ENCODE measurements at places on chromosomes 1 and 21.

GRCh38 chr21:33657124-33657820, 15.0 kb downstream of the ITSN1 start:
- no peak overlapping the region for H3K27ac ChIP-seq
- no peak overlapping the region for H3K4me3 ChIP-seq
- H3K27me3 ChIP-seq = no peaks in the 10 kb centered on the region
- DNase-seq = no peak
- no peaks in the 10 kb centered on the region for H3K4me1 ChIP-seq
- no peaks in the 10 kb centered on the region for H3K36me3 ChIP-seq

DNA sequence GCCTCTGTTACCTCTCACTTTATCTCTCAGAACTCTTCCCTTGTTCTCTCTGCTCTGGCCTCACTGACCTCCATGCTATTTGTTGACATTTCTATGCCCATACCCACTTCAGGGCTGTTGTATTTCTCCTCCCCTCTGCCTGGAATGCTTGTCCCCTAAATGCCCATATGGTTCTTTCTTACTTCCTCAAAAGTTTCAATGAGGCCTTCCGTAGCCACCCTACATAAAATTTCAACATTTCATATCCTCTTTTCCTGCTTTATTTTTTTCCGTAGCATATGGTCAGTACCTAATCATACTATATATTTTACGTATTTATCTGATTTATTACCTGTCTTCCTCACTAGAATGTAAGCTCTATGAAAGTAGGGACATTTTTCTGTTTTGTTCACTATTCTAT, 47.1 kb upstream of the ZYG11A start:
- no peaks in the 10 kb centered on the region for H3K27me3 ChIP-seq
- no peak overlapping the region for H3K27ac ChIP-seq
- no peak overlapping the region for H3K4me3 ChIP-seq
- no peaks in the 10 kb centered on the region for H3K4me1 ChIP-seq
- peaks cover 39% of the 10 kb centered on the region for H3K36me3 ChIP-seq
- DNase-seq = no peak

DNA sequence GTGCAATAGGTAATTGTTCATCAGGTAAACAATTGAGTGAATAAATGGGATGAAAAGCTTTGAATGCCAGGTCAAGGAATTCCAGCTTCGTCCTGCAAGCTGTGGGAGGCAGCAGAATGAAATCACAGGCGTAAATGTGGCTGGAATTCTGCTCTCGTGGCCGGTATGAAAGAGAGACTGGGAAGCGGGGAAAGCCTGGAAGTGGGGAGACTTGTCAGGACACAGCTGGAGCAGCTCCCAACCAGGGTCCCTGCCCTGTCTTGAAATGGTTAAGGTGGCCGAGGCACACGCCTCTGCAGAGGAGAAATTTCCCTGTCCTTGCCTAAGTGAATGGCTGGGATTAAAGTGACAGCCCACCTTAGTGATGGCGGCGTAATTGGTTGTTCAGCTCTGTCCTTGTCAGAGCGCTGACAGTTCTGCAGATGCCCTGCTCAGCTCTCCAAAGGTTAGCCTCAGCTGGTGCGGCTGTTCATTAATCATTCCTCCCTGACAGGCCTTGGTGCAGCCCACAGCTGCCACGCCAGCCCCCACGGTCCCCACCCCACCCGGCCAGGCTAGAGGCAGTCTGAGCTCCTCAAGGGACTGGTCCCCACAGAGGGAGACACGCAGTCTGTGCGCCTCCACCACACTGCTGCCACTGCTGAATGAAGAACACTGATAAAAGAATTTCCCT, 398.3 kb upstream of the POU3F1 start:
- peaks cover 15% of the 10 kb centered on the region for H3K27me3 ChIP-seq
- H3K4me1 ChIP-seq = no peaks in the 10 kb centered on the region
- H3K4me3 ChIP-seq = no peak overlapping the region
- no peak for DNase-seq
- no peak overlapping the region for H3K27ac ChIP-seq

GRCh38 chr1:12475101-12475500, 142.9 kb downstream of the DHRS3 start:
- H3K27ac ChIP-seq = peak overlapping the region; percentile 75
- H3K4me3 ChIP-seq = no peak overlapping the region
- H3K4me1 ChIP-seq = peaks cover 68% of the 10 kb centered on the region
- no peaks in the 10 kb centered on the region for H3K27me3 ChIP-seq

Measured in tibial artery (tissue), 4 donors.